ENCODE measurements at places on chromosomes 6 and 20.

- DNase-seq = no peak
Observed at GRCh38 chr6:17392978-17393891, at the start of gene CAP2. Gene CAP2 (plus strand): TSS chr6:17393595. CDS start chr6:17421556, 27,961 bp downstream.

DNA sequence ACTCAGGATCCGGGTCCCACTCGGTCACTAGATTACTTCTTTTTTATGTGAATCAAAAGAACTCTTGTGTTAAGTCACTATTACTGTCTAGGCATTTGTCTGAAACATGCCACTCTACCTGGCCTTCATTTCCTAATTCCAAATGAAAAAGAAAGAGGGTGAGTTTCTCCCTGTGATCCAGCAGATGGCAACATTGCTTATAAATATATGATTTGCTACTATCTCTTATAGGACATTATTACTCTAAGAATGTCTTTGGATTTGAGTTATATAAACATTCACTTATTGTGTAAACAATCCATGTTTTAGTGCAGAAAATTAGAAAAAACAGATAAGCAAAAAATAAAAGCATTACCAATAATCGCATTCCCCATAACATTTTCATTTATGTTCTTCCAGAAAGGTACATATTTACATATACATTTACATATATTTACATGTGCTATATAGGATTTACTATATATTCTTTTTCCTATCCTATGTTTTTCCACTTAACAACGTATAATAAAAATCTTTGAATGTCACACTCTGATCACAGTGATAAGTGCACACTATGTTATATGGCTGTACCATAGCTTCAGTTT is 66.9 kb downstream of the FAXC start:
- no peak for DNase-seq

- DNase-seq = peak; percentile 59
Observed at GRCh38 chr6:148144917-148145521, 197.6 kb upstream of the SASH1 start.

DNA sequence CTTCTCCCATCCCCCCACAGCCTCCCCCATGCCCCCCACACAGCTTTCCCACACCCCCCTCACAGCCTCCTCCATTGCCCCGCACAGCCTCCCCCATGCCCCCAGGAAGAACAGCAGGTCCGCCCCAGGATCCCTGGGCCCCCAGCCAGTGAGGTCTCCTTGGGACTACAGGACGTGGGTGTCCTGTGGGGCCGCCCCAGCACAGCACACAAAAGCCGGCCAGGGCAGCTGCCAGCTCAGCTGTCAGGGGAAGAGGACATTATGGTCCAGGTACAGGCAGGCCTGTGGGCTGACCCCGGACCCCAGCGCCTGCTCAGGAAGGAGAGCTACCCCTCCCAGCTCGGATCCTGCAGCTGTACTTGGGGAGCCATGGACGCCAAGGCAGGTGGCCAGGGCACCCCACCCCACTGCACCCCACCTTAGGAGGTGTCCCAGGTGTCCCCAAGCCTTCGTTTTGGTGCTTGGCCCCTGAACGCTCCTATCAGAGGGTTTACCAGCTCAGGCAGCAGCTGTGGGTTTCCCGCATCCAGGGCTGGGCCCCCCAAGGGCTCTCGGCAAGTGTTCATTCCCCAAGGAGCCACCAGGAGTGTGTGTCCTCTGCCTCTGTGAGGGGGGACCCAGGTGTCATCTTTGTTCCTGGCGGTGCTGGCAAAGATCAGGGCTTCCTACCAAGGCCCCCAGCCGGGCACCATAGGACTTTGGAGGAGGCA is 42.3 kb upstream of the GATA5 start:
- no peak for DNase-seq

DNA sequence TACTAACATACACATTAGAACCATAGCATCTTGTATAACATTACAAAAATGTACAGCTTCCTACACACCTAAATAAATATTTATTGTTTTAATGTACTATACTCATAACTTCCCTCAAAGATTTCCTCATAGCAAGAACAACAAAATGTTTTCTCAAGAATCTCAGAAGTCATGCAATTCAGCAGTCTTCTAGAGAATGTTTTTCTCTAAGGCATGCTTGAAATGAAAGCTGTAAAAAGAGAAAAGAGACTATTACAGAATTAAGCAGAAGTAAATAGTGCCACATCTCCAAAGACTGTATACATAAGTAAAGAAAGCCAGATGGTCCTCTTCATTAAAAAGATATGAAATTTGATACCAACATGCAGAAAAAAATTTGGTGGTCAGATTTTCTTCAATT is 672.2 kb downstream of the EPM2A start:
- DNase-seq = no peak

Measured in stimulated activated CD4-positive, alpha-beta T cell treated with anti-CD3 and anti-CD28 coated beads, Interleukin-15, amount 100 ng/mL, for 48 hours (primary cell).